ENCODE measurements at places on chromosomes 7 and 10.

DNA sequence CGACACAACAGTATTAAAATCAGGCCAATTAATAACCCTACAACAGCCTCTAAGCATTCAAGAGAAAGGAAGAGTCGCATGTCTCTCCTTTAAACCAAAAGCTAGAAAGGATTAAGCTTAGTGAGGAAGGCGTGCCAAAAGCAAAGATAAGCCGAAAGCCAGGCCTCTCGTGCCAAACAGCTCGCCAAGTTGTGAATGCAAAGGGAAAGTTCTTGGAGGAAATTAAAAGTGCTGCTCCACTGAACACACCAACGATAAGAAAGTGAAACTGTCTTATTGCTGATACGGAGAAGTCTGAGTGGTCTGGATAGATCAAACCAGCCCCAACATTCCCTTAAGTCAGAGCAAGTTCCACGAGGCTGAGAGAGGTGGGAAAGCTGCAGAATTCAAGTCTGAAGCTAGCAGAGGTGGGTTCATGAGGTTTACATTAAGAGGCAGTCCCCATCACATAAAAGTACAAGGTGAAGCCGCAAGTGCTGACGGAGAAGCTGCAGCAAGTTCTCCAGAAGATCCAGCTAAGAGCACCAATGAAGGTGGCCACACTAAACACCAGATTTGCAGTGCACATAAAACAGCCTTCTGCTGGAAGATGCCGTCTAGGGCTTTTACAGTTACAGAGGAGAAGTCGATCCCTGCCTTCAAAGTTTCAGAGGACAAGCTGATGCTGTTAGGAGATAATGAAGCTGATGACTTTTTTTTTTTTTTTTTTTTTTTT is 194.8 kb downstream of the MAD1L1 start:
- no peak for DNase-seq

DNA sequence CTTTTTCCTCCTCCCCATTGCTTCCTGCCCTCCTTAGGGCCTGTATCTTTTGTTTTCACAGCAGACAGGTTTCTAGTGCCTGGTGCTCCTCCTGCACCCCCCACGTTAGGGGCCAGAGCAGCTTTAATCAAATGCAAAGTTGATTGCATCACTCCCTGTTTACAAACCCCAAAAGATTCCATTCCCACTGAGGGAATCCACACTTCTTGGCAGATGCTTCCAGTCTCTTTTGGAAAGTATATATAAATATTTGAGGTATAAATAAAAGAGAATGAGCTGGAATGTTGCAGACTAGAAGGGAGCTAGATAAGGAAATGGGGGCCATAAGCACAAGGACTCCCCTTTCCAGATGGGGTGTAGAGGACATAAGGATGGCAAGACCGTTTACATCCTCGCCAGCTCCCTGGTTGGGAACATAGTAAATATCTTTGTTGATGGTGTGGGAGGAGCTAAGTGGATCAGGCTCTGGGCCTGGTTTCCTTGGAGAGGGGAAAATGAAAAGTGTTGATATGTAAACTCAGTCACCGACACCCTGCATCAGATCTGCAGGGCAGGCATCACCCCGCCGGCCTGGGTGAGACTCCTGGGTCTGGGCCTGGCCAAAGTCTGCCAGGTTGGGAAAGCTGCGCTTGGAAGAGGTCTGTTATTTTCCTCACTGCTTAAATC is 6.2 kb downstream of the RARRES2 start:
- no peak for DNase-seq

DNA sequence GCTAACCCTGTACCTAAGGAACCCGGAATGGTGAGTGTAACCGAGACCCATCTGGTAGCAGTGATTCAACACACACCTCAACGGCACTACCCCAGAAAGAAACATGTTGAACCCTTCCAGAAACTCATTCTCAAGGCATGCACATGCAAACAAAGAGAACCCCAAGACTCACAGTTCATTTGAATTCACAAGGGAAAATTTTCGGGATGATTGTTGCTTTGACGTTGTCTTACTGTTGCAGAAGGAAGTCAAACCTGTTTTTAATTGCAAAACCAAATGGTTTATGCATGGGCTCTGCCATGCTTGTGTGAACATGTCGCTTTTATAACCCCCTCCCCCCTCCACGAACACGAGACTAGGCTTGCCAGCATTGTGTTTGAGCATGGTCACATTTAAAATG is 539.7 kb downstream of the GATA3 start:
- DNase-seq, result no peak

DNA sequence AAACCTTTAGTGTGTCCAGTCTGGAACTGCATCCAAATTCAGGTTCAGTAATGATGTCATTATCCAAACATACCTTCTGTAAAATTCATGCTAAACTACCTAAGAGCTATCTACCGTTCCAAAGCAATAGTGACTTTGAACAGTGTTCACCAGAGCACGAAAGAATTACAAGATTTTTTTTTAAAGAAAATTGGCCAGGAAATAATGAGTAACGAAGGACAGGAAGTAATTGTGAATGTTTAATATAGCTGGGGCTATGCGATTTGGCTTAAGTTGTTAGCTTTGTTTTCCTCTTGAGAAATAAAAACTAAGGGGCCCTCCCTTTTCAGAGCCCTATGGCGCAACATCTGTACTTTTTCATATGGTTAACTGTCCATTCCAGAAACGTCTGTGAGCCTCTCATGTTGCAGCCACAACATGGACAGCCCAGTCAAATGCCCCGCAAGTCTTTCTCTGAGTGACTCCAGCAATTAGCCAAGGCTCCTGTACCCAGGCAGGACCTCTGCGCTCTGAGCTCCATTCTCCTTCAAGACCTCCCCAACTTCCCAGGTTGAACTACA is 694 bp upstream of the FAS start:
- no peak for DNase-seq

DNA sequence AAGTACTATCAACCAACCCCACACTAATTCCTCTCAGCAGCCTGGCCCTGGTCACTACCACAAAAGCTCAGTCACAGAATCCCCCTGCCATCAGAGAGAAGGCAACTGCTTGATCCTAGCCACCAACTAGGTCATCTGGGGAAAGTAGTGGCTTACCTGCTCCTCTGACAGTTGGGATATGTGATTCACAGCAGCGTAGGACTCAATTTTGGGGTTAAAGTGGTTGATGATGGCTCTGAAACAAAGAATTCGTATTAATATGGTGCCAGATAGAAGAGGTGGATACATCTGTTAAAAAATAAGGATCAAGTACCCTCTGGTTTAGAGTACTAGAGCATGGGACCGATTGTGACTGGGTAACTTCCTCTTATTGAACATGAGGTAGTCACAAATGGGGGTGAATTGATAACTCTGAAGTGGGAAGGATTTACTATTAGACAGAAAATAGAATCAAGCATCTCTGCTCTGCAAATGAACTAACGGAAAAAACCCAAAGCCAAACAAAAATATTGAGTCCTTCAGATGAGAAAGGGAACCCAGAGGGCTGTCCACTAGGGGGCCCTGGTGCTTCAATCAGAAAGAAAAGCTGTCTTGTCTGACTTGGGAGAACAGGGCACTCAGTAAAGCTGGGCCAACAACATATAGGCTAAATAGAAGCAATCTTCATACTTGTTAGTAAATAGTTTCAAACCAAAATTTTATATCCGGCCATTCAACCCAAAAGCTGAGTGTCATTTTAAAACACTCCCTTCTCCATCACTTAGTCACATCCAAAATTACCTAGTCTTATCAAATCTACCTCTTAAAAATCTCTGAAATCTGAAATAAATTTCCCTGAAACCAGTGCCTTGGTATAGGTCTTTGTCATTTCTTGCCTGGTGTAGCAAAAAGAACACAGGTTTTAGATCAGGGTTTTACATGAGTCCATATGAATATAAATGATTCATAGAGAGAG is 45.9 kb upstream of the KCNIP2 start:
- peak; percentile 57 for DNase-seq

DNA sequence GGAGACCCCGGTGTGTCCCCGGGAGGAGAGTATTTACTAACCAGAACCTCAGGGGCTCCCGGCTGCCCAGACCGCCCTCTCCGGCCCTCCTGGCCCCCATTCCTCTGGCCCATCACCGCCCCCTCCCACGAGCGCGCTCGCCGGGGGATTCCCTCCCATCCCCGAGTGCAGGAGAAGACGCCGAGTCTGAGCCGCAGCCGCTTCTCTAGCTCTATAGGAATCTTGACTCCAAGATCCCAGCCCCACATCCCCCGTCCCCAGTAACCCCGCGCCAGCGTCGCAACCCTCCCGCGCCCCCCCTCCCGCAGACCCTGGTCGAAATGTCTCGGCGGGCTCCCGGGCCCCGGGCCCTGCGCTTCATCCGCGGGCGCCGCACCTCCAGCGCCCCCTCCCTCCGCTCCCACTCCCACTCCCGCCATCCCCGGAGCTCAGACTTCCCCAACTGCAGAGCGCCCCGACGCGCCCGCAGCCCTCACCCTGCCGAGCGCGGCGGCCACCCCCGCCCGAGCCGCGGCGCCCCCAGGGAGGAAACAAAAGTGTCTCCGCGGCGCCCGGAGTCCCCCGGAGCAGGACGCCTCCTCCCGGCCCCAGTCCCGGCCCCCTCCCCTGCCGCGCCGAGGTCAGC is 541 bp downstream of the ELMO1 start:
- no peak for DNase-seq

DNA sequence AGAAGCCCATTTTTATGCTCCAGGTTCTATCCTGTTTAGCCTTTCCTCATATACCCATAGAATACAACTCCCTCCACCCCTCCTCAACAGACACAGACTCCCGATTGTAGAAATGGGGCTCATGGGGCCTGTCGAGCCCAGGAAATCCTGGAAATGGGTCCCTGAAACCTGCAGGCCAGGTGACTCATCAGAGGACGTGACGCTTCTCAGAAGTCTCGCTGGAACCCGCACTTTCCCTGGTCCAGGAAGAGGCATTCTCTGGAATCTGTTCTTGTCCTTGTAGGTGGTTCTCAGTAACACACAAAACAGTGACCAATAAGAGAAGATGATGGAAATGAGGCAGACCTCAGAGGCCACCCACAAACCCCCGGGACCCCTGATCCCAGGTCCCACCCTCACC is 244.8 kb upstream of the PPP2R2D start:
- DNase-seq, result no peak

DNA sequence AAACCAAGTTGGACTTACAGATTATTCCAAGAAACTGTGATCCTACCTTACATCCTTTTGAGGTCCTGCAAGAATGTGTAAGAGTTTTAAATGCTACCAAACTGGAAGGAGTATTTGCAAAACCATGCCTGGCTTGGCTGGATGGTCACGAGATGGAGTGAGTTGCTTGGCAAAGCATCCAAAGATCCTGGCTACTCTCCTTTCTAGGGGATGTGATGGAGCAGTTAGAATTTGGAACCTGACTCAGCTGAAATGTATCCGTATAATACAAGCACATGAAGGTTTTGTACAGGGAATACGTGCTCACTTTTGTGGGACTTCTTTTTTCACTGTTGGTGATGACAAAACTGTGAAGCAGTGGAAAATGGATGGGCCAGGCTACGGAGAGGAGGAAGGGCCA is 13.3 kb upstream of the SYPL1 start:
- DNase-seq, result no peak
